Airway epithelial cell (primary cell): ENCODE measurements at places on chromosomes 1 and 21. TPM values are rescaled to one million over a fixed set of nuclear protein-coding genes. Genes with fewer than 3 reads are reported as not detected.

The C1orf210 gene
- 3.9 and 8.7 TPM in 2 replicates for total RNA-seq

The AQP10 gene
- 0.78 and 1.2 TPM in 2 replicates for total RNA-seq

The FGR gene
- total RNA-seq = not detected in 2 replicates

The LPGAT1 gene
- 11.1 and 21.2 TPM in 2 replicates for total RNA-seq

The NPHP4 gene
- total RNA-seq = 6.2 and 7.0 TPM in 2 replicates

The C1QB gene
- total RNA-seq = not detected in 2 replicates

The ERICH3 gene
- total RNA-seq = 0.07 TPM in 1 of 2 replicates, not detected in the other

The TIE1 gene
- total RNA-seq = not detected in 2 replicates

The SH2D1B gene
- not detected in 2 replicates for total RNA-seq

The DFFA gene
- 41.1 and 46.9 TPM in 2 replicates for total RNA-seq

The DNASE2B gene
- not detected in 2 replicates for total RNA-seq

The ADIPOR1 gene
- 97.3 and 108 TPM in 2 replicates for total RNA-seq

The TPTE gene
- not detected in 2 replicates for total RNA-seq

The RORC gene
- 0.05 and 0.35 TPM in 2 replicates for total RNA-seq

The SPATA21 gene
- total RNA-seq = not detected in 2 replicates

The ZNF695 gene
- 2.6 and 5.9 TPM in 2 replicates for total RNA-seq

The LGR6 gene
- 0.14 TPM in 2 replicates for total RNA-seq

The DISC1 gene
- total RNA-seq = 0.99 and 2.8 TPM in 2 replicates

The HSD3B1 gene
- total RNA-seq = not detected in 2 replicates
